ENCODE measurements at places on chromosomes 4 and X.
A peak's percentile ranks its signal among the peaks of the same experiment; 100 is the strongest.

DNA sequence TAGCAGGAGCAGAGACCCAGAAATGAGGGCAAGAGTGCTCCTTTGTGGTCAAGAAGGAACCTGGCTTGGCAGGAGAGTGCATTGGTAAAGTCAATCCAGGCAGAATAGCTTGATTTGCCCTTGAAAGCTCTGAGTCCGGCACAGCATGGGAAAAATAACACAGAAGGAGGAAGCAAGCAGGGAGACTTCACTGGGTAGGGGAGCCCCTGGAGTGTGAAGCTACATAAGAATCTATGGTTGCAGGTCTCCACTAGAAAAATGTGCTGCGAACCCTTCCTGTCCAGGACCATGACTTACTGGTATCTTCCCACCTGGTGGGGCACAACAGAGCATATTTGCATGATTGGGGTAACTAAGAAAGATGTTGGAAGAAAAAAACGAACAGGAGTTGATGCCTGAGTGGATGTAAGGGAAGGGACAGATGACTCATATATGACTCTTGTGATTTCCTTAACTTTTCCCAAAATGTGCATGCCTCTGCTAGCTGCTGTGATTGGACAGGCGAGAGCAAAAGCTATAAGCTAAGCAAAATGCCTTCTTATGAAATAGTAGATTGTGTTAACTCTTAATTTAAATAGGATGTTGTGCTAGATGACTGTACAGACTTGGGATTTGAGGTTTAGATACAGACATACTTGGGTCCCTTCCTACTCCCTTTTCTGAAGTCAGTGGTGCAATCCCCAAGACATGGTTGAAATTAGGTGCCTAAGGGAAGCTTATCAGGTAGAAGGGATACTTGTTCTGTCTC is 3.3 kb downstream of the IL13RA1 start:
- DNase-seq: no peak

DNA sequence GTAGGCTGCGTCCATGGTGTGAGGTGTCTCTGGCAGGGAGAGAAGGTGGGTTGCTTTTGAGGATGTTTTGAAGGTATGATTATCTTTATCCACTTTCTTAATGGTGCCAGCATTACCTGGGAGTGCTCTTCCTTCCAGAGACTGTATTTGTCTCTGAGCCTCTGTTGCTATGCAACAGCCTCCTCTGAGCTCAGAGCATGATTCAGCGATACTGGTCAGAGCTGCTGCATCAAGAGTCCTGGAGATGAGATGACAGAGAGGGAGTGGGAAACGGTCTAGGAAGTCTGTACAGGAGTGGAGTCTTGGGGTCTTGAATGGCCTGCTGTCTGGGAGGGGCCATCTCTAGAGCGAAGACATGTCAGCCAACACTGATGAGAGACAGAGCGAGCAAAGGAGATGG is 104.4 kb upstream of the RAB40AL start:
- DNase-seq: no peak

GRCh38 chr4:85459736-85460135 is 15.2 kb upstream of the ARHGAP24 start:
- DNase-seq: no peak

GRCh38 chr4:114087596-114088230 is 108.3 kb upstream of the ARSJ start:
- no peak for DNase-seq

DNA sequence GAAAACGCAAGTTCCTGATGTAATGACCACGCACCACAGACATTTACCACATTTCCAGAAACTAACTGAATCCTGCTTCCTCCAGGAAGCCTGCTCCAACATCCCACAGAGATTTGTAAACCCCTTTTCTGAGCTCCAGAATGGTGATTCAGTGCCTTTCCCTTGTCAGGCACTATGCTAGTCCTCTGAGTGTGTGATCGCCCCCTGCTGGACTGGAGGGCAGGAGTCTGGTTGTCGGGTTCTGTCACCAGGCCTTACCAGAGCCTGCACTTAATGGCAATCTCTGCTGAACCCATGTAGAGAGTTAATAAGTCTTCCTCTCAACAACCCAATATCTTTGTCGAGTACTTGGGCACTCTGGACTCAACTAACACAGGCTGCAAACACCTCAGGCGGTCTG is 14.5 kb upstream of the KDM5C start:
- peak; percentile 28 for DNase-seq

DNA sequence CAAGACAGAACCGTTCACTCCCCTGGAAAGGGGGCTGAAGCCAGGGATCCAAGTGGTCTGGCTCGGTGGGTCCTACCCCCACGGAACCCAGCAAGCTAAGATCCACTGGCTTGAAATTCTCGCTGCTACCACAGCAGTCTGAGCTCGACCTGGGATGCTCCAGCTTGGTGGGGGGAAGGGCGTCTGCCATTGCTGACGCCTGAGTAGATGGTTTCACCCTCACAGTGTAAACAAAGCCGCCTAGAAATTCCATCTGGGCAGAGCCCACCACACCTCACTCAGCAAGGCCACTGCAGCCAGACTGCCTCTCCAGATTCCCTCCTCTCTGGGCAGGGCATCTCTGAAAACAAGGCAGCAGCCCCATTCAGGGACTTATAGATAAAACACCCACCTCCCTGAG is 13.4 kb upstream of the PBDC1 start:
- DNase-seq: no peak

DNA sequence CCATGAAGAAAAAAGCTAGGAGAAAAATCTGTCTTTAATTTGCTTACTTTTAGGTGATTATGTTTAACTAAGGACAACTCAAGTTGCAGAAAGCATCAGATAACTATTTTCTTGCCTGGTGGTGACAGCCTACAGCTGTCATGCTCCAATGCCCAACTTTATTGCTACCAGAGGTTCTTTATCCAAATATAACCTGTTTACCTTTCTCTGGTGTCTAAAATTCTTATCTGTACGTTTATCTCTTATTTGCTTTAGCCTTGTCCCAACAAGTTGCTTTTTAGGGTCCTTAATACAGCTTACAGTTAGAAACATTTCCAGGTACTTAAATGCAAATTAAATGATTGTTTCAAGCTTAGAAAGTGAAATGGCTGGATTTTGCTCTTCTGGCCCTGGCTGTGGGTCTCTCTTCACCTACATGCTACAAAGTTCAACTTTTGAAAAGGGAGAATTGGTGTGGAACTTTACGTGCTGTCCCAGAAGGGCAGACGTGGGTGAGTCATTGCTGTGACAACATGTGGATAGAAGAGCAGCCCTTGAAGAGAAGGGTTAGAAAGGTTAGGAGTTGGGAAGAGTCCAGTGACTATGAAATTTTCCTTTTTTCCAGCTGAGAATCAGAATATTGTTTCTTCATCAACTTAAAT is 60.7 kb downstream of the HPGD start:
- no peak for DNase-seq

DNA sequence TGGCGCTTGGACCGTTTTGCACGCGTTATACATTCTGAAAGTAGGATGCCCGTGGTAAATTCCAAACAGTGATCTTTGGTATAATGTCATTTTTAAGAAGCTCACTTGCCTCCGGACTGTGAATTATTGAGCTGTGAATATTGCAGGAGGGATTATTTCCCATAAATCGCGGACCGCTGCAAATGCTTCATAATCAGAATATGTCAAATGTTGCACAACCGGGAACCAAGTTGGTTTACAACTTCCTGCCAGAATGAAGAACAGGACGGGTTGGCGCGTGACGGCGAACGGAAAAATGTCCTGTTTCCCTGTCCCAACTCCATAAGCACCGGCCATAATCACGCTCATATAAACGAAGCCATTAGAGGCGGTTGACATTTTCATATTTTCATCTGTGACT is 67.6 kb downstream of the SHOX start:
- no peak for DNase-seq

- DNase-seq: no peak
Measured at GRCh38 chr4:187193141-187193540, 469.5 kb upstream of the FAT1 start.

- DNase-seq: peak; percentile 9
Measured at GRCh38 chr4:152677117-152677516, 2.7 kb downstream of the TMEM154 start.

DNA sequence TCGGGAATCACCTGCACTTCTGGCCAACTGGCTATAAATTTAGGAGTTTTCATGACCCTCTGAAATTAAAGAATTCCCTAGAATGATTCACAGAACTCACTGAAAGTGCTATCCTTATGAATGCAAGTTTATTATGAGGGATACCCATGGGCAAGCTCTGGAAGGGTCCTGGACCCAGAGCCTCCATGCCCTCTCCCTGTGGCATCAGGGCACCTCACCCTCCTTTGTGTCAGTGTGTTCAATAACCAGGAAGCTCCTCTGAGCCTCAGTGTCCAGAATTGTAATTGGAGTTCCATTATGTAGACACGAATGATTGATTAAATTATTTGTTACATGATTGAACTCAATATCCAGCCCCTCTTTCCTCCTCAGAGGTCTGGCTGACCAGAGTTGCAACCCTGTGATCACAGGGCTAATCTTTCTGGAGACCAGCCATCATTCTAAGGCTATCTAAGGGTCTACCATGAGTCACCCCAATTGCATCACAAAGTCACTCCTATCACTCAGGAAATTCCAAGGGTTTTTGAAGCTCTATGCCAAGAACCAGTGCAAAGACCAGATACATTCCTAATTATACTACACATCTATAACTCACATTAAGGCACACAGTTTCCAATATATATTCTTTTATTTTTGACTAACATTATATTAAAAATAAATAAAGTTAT is 8.9 kb downstream of the ANXA3 start:
- no peak for DNase-seq

DNA sequence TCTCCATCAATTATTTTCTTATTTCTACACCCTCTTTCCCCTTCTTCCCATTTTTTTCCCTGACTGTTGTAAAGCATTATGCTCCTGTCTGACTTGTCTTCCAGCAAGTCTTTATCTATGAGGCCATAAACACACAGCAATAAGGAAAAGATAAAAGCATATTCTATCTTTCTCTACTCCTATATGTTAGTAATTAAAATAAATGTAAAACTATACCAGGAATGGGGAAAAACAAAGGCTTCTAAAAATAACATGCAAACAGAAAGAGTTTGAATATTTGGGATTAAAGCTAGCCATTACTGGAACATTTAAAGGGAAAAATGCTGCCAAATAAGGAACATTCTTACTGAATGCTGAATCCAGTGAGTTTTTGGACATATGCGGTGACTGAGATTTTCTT is 471.7 kb upstream of the HS3ST1 start:
- DNase-seq: no peak

DNA sequence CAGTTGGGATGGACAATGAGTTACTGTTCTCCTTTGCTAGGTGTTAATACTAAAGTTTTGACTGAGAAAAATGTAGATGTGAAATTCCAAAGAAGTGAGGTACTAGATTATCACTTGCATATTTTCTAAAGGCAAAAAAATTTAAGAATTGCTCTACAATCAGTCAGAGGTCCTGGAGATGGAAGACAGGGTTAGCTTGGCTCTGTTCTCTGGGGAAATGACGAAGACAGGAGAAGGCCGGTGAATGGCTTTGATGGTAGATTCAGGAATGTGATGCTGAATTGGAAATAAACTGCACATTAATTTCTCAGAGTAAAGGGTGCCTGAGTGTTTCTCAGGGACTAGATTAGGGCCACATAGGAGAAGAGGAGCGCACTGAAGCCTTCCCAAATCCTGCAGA is 214.0 kb upstream of the LEF1 start:
- no peak for DNase-seq

DNA sequence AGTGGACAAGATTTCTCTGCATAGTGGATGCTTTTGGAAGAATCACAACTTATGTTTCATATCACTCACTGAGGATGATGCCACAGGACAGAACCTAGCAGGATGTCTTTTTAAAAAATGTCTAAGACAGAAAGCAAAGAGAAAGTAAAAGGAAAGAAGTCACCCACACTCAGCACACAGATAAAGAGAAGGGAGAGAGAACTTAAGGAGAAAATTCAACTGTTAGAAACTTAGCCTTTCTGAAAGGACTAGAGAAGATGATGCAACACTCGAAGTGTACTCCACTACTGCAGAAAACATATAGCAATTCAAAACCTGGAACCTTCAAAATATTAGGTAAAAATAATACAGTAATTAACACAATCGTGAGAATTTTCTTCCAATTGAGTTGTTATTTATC is 52.8 kb upstream of the STK26 start:
- DNase-seq: no peak

DNA sequence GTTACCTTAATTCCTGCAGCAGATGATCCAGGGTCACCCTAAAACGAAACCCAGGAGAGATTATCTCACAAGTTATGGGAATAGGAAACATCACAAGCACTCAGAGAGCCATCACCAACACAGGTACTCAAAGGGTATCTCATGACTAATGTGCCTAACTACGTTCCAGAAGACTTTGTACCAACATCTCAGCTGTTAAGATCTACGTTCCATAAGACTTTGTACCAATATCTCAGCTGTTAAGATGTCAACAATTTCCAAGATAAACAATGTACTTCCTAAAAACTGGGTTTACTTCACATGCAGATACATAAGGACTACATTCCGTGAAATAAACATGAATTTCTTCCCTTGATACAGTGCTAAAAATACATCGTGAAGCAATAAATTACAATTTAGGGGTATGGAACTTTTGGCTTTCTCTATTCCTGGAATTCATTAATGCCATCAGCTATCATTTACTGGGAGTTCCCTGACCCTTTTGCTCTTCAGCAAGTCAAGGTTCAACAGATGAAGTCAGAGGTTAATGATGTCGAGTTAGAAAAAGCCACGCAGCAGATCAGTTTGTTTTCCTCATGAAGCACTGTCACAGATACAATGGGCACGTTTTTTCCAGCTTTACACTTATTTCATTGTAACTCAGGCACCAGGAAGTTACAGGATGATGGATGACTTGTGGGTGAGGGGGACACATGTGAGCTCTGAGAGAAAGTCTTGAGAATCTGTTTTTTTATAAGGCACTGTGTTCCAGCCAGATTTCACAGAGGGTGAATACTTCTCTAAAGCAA is 127.0 kb upstream of the ETNPPL start:
- no peak for DNase-seq

DNA sequence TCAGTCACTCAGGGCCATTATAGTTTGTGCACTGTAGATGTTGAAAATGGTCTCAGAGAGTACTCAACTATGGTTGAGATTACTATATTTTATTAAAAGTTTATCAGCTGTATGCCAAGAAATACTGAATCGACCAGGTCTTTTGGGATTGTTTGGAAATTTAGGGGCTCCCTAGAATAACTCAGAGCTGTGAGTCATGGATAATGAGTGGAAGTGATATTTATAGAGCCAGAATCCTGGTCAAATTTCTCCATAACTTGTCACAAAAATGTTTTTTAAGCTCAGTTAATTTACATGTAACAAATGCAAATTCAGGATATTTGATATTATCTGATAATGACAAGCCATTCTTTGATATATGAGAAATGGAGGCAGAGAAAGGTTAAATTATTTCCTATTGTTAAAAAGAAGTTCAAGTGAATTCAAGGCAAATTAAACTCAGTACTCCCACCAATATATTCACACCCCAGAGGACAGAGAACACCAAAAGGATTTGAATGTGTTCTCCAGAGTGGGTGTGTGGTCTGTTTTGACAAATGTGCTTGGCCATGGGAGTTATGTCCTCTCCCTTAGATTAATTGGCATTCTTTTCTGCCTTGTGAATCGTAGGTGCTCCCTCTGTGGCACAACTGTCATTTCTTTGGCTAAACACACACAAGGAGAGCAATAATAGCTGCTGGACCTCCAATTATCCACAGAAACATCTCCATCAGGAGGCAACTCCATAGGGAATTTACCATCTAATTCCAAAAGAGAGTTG is 37.7 kb downstream of the ARHGAP24 start:
- DNase-seq: no peak

- no peak for DNase-seq
Measured at GRCh38 chrX:139484591-139484990, 45.9 kb upstream of the F9 start.
